ENCODE measurements at places on chromosomes 6 and 20.
A peak's percentile ranks its signal among the peaks of the same experiment; 100 is the strongest.

DNA sequence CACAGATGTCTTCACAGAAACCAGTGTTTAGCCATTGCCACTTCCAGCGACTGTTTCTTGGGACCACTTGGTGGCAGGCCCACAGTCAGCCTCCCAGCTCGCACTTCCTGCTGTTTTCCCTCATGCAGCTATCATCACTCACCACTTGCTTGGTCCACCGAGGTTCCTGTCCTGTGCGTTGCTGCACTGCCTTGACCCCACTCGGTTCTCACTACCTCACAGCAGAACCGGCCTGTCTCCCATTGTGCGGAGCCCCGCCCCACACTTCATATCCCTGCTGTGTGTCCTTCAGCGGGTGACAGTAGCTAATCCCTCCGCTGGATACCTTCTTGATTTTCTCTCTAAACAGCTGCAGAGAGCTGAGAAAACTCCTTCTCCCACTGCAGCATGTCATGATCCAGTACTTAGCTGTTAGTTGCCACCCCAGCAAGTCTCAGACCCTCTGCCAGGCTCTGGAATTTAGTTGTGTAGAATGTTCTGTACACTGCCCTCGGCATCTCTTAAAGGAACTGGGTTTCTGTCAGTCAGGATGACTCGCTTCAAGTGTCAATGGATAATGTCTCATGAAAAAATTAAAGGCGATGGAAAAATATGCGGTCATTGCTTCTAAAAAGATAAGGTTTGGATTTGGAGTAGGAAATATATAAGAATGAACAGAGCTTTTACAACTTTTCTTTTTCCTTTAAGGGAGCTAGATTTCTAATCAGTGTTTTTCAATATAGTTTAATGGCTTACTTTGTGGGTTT lies 208.0 kb downstream of the FARS2 start:
- no peak for DNase-seq

DNA sequence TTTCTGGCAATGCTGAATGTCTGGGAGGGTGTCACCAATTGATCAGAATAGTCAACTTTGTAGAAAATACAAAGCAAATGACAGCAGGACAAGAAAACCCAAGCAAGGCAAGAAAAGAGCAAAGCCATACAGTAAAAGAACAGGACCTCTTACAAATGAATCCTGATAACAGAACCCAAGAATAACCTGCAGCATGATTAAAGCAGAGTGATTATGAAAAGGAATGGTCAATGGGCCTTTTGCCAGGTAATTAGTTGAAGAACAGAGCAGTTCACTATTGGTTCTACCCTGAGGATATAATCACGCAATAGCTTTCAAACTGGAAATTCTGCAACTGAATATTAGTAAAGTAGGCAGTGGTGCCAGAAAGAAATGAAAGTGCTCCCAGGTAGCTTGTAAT lies 319.8 kb downstream of the FRK start:
- DNase-seq: no peak

- DNase-seq: peak; percentile 48
These were observed 113.1 kb downstream of the FYN start for GRCh38 chr6:111759836-111760785.

DNA sequence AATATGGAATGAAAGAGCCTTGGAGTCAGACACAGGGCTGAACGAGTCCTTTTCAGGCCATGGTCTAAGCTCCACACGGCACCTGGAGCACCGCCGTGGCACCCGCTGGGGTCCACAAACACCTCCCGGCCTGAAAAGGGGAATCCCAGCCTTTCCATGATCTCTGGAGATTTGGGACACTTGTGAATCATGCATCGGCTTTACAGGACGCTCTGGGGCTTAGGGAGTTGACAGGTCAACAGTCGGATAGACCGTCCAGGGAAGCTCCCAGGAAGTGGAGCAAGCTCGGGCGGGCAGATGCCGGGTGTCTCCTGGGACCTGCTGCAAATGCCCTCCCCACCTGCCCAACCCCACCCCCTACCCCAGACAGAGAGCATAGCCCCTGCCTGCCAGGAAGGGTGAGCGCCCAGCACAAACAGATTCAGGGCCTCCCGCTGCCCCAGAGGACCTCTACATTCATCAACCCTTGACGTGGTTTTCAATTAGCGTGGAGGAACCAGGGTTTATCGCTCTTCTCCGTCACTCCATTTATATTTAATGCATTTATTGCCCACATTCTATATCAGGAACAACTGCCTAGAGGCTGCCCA lies 53.6 kb downstream of the YTHDF1 start:
- DNase-seq: no peak

DNA sequence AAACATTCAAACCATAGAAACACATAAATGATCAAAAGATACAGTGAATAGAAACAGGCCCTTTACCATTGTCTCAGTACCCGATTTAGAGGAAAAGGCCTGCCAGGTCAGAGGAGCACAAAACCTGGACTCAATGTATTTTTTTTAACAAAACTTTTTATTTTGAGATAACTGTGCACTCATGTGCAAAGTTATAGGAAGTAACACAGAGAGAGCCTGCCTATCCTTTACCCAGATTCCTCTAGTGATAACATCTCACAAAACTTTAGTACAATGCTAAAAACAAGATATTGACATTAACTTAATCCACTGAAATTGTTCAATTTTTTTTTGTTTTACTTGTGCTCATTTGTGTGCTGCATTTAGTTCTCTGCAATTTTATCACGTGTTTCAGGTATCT lies 36.8 kb upstream of the SAMD3 start:
- DNase-seq: no peak
